Kidney (tissue), 22 donors: ENCODE measurements at places on chromosomes 16 and 17. TPM values are rescaled to one million over a fixed set of nuclear protein-coding genes. Genes with fewer than 3 reads are reported as not detected.
A peak's percentile ranks its signal among the peaks of the same experiment; 100 is the strongest.

Gene NXN
- total RNA-seq: 26.8 TPM

Gene C1QTNF1
- total RNA-seq: 65.2 TPM

Gene CCL5
- 10.3 TPM for total RNA-seq

DNA sequence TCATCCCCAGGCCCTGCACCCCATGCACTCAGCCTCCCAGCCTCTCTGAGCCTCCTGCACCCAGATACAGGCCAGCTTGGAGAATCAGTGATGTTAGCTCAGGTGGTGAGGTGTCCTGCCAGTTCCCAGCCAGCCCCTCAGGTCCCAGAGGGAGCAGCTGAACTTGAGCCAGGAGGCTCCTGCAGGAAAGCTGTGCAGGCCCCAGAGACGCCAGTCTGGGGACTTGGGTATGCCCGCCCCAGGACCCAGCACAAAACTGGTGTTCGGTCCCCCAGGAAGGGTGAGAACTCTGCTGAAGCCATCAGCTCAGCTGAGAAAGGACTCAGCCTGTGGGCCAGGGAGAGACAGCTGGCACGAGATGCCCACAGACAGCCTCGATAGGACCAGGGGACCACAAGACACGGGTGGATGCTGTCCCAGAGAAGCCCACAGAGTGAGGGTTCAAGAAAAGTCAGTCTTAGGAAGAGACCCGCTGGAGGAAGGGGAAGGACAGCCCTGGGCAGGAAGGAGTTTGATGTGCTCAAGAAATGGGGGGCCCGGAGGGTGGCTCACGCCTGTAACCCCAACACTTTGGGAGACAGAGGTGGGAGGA is 11.0 kb downstream of the ENDOV start:
- no peak for DNase-seq

GRCh38 chr17:18280766-18281371 is 20.4 kb downstream of the MIEF2 start:
- no peak for DNase-seq

GRCh38 chr16:57606847-57607501 is 21.5 kb upstream of the ADGRG1 start:
- DNase-seq: peak; percentile 74

DNA sequence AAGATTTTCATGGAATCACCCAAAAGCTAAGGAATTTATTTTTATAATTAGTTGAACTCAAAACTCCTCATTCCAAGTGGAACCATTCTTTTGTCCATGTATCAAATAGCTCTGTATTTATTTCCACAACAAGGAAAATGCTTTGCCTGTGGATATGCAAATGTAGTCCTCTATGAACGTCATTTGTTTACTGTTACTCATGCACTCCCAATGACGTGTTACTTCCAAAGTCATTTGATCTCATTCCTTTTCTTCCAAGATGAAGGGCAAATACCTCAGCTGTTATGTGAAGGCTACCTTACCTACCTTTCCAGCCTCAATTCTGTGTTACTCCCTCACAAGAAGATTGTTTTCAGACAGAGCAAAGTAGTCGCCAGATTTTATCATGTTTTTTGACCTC is 83.7 kb downstream of the ITFG1 start:
- no peak for DNase-seq

GRCh38 chr17:15397620-15398019 is 56.2 kb upstream of the TEKT3 start:
- no peak for DNase-seq

- peak; percentile 19 for DNase-seq
Measured at GRCh38 chr16:31214708-31215286, 878 bp downstream of the TRIM72 start.

DNA sequence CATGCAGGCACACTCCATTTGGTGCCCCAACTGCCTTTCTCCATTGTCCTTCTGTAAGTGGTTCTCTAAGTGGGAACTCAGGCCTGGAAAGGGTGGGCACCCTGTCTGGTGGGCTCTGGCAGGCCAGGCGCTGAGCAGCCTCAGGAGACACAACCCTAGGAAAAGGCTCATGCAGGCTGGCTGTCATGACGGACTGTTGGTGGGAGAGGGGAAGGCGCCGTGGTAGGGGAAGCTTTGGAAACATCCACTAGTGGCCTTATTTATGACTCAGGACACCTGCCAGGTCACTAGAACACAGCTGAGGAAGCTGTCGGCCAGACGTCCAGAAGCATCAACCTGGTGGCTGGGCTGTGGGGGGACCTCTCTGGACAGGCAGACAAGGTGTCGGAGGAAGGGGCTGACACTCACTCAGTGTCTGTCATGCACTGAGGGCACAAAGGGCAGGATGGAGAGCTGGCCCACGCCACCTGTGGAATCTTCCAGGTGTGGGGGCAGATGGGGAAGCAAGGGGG is 216.0 kb downstream of the SEC14L1 start:
- peak; percentile 73 for DNase-seq

DNA sequence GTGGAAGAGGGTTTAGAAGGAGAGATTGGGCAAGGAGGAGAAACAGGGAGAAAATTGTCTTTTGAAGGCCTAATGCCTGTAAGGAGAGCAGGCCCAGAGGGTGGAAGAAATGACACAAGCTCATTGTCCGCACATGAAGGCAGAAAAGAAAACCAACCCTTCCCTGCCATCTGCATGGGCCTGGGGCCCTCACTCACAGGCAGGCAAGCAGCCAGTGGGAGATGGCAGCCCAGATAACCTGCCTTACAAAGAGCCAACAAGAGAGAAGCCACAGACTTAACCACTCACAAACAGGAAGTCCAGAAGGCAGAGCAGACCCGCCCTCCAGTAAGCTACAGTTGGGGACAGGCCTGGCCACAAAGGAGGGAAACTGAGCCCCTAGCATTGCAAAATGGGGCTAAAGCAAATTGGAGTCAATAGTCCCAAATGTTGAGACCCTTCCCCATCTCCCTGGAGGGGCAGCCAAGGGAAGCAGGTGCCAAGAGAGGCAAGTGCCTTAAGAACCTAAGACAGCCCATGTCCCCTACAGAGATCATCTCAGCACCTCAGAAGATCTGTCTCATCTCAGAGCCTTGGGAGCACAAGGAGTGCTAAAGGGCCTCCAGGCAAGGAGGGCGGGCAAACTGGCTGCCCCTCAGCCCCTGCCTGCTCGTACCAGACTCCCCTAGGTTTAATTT is 7.3 kb upstream of the TSPOAP1 start:
- peak; percentile 68 for DNase-seq

- DNase-seq: no peak
Measured at GRCh38 chr16:50011707-50012106, 13.3 kb upstream of the CNEP1R1 start.

GRCh38 chr17:1512351-1512750 is 4.1 kb downstream of the INPP5K start:
- no peak for DNase-seq

- no peak for DNase-seq
Measured at GRCh38 chr16:924063-924462, 46.7 kb downstream of the LMF1 start.

DNA sequence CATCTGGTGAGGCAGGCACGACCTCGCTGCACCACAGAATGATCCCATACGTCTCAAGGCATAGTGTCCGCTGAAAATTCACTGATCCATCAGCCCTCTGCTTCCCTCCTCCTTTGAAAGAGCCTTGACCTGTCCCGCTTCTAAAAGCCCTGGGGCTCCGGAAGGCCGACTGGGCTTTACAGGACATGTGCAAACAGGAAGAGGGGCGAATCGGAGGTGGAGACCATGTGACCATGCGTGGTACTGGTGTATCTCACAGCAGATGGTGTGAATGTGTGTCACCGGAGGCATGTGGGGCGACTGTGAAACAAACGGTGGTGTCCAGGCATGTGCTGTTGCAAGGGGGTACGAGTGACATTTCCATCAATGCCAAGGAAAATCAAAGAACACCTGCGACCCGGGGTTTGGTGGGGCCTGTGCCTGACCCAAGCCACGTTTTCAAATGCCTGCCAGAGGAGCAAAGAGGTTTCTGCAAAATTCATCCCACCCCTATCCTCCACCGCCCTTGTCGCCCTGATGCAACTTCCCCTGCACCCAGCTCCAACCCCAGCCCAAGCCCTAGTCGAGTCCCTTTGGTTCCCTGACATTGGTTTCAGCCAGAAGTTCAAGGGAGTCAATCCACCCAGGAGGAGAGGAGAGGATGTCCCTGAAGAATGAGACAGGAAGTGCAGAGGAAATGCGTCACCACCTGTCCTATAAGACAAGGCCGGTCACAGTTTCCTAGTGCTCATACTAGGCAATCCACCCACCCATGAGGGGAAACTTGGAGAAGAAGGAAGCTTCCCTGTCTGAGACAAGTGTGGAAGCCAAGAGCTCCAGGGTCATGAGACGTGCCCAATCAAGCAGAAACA is 5.9 kb upstream of the KCNJ18 start:
- no peak for DNase-seq

DNA sequence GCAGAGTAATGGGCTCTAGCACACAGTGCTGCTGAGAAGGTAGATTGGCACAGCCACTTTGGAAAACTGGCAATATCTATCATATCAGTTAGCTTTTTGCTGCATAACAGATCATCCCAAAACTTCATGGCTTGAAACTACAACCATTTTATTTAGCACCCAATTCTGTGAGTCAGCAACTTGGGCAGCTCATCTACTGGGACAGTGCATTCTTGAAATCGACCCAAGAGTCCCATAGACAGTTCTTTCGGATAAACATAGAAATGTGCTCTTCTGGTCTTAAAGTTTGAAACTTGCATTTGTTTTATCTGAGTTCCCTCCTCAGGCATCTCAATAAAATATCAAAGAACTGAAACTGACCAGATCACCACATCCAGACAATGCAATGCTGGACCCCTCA is 76.7 kb downstream of the CEP112 start:
- no peak for DNase-seq

DNA sequence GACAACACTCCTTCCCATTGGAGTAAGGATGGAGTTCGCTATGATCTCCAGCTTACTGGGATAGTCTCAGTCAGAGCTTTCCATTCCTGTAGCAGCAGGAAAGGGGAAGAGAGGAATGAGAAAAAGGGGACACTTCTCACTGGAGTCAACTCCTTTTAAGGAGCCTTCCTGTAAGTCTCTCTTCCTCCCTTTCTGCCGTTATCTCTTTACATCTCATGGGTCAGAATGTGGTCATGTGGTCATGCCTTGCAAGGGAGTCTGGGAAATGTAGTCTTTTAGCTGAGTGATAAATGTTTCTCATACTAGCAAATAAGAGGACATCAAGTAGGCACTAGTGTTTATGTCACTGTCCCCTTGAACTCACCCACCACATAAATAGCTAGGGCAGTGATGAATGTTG is 227.3 kb downstream of the HAPSTR1 start:
- no peak for DNase-seq

DNA sequence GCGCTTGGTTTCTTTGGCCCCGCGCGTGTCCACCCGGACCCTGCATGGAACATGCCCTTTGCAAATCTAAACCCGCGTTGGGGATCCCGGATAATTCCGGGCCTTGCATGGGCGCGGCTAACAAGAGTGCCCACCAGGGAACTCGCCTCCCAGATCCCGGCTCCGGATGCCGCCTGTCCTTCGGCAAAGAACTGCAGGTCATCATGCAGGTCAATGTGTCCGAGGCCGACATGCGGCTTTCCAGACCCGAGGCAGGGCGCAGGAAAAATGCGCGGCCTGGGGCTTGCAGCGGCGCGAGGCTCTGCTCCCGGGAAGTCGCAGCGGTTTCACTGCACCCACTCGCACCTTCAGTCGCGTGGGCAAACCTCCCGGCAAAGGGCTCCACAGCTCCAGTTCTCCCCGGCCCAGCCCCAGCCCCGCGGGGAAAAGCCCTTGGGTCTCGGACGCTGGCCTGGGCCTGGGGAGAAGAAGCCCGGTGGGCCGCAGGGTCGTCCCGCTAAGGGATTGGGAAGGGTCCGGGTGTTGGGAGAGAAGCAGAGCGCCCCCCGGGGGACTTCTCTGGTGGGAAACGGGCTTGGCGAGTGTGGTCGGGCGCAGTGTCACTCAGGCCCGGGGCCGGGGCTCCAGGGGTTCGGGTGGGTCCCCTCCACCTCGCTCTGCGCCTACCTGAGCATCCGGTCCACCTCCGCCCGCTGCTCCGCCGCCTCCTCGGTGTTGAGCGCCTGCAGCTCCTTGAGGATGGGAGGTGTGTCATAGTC is 805 bp downstream of the HNF1B start:
- DNase-seq: peak; percentile 51

DNA sequence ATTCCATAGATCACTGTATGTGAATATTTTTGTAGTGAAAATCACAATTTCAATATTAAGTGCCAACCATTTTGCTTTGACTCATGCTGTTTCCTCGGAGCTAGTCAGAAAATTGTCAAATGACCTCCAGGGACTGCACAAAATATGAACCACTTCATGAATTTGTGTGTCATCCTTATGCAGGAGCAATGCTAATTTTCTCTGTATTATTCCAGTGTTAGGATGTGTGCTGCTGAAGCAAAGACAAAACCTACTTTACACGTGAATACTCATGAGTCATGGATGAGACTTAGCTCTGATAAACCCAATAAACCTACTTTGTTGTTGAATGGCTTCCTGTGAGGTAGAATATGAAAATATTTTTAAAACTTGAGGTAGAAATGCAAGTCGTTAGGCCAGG is 65.2 kb downstream of the SHCBP1 start:
- no peak for DNase-seq
